Stimulated activated CD4-positive, alpha-beta T cell treated with anti-CD3 and anti-CD28 coated beads, Interleukin-2, amount 100 ng/mL, for 48 hours (primary cell): ENCODE measurements at places on chromosomes 13 and 19.

- no peak for DNase-seq
Measured at GRCh38 chr13:49571299-49572240, 13.8 kb downstream of the RCBTB1 start.

DNA sequence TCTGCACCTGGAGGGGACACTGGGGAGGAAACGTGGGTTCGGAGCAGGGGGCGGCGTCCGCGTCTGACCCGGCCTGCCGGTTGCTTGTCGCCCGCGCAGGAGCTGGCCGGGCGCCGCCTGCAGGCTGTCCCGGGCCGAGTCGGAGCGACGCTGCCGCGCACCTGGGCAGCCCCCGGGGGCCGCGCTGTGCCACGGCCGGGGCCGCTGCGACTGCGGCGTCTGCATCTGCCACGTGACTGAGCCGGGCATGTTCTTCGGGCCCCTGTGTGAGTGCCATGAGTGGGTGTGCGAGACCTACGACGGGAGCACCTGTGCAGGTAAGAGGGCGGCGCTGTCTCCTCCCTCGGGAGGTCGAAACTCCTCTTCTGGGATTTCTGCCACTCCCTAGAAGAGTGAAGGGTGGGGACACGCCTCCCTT, 1.3 kb downstream of the ITGBL1 start:
- DNase-seq: no peak

DNA sequence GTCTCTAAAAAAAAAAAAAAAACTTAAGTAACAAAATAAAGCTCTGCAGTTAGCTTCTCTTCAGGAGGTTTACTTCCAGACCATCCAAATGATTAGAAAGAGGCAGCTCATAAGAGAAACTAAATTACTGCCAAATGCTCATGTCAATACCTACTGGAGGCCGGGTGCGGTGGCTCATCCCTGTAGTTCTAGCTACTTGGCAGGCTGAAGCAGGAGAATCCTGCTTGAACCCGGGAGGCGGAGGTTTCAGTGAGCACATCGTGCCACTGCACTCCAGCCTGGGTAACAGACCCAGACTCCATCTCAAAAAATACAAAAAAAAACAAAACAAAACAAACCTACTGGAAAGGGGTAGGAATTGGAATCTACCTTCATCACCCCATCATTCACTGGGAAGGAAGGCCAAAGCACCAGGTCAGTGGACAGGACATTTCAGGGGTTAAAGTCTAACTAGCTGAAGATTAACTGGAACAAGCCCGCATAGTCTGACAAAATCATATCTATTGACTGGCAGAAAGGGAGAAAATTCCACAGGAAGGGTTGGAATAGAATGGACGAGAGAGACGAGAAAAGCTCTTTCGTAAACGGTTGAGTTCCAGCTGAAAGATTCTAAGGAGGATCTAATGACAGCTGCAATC, 1.3 kb downstream of the ZFP14 start:
- no peak for DNase-seq

GRCh38 chr19:35146746-35147459, 3.8 kb downstream of the FXYD7 start:
- no peak for DNase-seq

DNA sequence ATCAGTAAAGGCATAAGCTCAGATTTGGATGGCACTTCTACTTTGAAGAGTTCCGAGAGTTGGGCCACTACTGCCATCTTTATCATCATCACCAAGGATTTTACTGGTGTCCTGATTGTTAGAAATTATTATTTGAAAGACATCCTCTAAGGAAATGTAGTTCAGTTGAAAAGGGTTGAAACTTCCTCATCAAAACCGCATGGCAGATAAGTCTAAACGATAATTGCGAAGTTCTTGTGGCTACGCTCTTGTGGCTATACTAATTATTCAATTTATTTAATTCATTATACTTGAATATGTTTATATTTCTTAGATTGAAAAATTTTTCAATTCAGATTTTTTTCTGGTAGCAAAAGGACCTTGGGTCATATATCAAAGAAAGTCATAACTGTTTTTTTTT, 22.4 kb downstream of the TNFRSF19 start:
- no peak for DNase-seq

DNA sequence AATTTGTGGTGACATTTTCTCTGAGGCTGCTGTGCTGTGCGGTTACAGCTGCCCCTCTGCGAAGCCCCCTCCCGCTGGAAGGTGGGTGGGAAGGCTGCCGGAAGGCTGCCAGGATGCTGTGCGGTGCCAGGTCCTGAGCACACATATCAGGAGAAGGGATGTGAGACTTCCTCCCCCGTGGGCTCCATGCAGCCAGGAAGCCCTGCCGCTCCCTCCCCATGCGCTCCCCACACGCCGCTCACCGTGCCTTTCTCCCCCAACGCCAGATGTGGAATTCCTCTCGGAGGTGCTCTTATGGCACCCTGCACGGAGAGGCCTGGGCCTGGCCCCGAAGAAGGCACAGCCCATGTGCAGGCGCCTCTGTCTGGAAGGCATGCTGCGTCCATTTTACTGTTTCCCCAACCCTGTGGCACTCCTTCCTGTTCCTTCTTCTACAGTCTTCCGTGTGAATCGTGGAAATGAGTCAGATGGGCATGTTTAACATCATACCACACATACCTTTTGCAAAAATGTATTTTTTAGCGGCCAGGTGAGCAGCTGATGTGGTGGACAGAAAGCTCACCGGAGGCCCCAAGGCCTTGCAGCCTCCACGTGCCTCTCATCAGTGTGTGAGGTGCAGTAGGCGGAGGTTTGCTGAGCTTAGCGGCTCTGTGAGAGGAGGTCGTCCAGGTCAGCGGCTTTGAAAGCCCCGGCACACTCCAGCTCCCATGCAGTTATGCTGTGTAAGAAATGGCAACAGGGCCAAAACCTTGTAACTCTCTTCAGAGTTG, 88.0 kb downstream of the ATP11A start:
- no peak for DNase-seq

DNA sequence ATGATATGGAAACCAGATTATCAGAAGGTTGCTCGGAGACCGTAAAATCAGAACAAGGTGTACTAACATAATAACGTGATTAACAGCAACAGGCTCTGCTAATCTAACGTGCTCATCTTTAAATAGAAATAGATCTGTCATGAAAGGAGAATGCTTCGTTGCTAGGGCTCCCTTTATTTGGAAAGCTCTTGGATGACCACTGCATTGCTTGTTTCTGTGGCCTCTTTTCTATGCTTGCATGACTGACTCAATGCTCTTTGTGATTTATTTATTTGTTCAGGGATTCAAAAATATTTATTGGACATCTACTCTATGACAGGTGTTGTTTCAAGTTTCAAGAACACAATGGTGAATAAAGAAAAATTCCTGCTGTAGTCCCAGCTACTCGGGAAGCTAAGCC, 22.3 kb upstream of the ZDHHC20 start:
- no peak for DNase-seq

- DNase-seq: no peak
Measured at GRCh38 chr13:32036126-32036695, 4.6 kb downstream of the FRY start.

DNA sequence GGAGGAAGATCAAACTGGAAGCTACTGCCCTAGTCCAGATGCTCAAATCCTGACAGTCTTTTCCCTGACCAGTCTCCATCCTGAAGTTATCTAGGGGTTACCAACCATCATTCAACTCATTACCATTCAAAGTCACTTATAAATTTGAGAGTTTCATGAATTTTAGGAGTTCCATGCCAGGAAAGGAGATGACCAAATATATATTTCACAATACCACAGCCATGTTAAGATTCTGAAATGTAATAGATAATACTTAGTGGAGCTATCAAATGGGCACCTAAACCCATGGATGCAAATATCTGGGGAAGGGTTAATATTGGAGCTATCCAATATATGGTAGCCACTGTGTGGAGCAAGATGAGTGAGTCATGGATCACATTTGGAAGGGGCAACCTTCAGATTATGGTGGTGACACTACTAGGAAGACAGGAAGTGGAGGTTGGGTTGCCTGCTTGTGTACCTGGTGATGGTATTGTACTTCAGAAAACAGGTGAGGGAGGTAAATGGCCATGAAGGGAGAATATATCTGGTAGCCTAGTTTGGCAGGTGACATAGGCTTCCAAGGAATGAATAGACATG, 18.7 kb downstream of the ZNF586 start:
- no peak for DNase-seq

GRCh38 chr13:100230769-100231149, 141.9 kb downstream of the PCCA start:
- DNase-seq: no peak

- DNase-seq: no peak
Measured at GRCh38 chr19:41309180-41310032, 566 bp upstream of the CCDC97 start.

GRCh38 chr19:47755065-47755761, 9.9 kb downstream of the NOP53 start:
- no peak for DNase-seq

- DNase-seq: no peak
Measured at GRCh38 chr19:29121684-29122083, 91.3 kb downstream of the UQCRFS1 start.

DNA sequence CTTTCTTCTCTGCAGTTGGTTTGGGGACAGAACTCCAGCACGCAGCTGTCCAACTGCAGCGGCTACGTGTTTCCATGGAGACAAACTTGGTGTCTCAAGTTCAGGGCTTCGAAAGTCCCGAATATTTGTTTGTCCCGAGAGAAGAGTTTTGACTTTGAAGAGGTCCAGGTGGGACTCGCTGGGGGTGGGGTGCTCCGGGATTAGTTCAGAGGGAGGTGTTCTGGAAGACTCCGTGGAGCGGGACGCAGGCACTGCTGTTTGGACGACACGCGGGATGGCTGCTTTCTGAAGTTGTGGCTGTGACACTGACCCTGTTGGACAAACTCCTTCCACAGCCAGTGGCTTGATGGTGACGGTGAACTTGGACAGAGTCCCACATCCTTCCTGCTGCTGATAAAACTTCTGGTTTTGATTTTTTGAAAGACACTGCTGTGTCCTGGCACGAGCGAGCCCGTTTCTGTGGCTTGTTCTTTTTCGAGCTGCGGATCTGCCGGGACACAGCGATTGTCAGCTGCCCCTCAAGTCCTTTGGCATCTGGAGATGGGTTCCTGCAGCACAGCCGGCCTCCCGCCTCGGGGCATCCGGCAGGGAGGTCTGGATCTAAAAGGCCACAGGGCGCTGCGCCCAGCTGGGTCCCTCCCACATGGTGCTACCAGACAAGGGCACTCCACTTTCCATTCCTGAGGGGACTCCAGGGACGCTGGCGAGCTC, 15.9 kb upstream of the RANBP3 start:
- no peak for DNase-seq

DNA sequence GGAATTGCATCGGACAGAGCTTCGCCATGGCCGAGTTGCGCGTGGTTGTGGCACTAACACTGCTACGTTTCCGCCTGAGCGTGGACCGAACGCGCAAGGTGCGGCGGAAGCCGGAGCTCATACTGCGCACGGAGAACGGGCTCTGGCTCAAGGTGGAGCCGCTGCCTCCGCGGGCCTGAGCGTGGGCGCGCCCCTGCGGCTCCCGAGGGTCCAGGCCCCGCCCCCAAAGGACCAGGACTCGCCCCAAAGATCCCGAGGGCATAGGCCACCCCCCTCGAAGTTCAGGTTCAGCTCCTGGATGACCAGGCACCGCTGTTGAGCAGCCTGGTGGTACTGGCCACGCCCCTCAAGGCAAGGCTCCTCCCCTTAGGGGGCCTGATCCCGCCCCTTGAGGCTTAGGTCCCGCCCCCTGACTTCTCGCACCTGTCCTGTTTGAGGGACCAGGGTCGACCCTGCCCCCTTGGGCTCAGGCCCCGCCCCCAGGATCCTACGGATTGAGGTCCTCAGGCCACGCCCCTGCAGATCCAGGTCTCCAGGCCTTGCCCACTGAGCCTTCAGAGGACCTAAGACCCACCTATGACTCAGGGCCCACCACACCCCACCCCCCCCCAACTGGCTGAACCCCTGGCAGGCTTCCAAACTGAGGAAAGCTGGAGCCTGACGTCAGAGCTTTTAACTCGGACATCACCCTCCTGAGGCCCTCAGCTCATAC, 43.1 kb downstream of the CYP4F22 start:
- DNase-seq: peak; percentile 61

GRCh38 chr13:113934576-113934975, 39.3 kb downstream of the C13orf46 start:
- no peak for DNase-seq

DNA sequence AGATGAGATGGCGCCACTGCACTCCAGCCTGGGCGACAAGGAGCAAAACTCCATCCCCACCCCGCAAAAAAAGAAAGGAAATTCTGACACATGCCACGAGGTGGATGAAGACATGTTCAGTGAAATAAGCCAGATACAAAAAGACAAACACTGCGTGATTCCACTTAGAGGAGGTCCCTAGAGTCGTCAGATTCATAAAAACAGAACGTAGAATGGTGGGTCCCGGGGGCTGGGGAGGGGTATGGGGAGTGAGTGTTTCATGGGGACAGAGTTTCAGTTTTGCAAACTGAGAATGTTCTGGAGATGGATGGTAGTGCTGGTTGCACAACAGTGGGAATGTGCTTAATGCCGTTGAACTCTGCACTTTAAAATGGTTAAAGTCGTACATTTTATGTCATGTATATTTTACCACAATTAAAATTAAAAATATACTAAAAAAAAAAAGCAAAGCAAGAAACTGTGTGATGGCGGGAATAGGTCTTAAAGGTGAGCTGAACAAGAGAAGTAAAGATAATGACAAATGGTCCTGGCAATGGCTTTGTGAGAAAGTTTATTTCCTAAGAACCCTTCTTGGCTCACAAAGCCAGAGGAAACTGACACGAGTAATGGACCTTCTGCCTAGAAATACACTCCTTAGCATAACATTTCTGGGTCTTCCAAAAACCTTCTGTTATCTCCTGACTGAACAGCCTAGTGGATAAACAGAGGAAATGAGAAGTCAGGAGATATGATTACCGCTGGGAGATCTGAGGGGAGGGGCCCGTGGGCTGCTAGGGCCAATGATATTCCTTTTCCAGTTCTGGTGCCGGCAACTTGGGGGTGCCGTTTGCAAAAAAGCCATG, 4.2 kb upstream of the SPC24 start:
- no peak for DNase-seq

- no peak for DNase-seq
Measured at GRCh38 chr13:91946498-91947070, 548.2 kb downstream of the GPC5 start.

DNA sequence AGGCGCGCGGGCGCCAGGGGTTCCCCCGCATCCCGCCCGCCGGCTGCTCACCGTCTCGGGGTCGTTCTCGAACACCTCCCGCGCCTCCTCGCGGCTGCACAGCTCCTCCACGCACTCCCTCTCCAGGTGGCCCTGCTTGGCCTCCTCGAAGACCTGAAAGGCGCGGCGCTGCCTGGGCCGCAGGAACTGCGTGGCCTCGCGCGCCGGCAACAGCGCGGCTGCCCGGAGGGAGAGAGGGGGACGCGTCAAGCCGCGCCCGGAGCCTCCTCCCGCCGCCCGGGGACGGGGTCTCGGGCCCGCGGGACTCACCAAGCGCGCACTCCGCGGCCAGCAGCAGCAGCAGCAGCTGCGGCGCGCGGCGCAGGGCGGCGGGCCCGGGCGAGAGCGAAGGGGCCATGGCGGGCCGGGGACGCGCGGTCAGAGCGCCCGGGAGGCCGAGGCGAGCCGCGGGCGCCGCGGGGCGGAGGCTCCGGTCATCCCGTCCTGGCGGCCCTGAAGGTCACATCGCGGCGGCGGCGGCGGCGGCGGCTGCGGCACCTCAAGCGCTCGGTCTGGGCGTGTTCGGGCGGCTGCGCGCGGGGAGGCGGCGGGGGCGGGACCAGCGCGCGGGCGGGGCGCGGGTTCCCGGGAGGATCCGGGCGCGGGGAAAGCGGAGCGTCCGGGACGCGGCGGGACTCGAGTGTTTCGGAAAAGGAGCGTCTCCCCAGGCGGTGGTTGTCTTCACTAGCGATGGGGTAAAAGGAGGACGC, at the start of gene GAS6:
Gene GAS6, minus strand, starts transcription at position 553 of the 749 bp plus-strand sequence. Its CDS starts 156 bp downstream, at position 397.
- DNase-seq: no peak
